ENCODE measurements at places on chromosomes 16 and 17.

- DNase-seq: no peak
Observed at GRCh38 chr16:78142788-78143187, 43.3 kb downstream of the WWOX start.

- no peak for DNase-seq
Observed at GRCh38 chr16:85430523-85431421, 182.3 kb upstream of the GSE1 start.

DNA sequence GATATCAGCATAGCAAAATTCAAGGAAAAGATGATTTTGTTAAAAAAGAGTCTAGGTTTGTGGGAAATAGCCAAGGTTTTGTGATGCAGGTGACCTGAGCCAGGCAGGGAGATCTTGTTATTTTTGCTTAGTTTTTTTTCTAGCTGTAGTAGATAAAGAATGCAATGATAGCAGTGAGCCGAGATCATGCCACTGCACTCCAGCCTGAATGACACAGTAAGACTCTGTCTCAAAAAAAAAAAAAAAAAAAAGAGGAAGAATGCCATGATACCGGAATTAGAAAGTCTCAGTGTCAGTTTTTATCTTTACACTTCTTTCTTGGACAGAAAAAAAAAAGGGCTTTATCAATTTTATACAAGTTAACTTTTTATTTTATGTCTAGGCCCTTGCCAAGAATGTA is 27.5 kb downstream of the TMEM238L start:
- DNase-seq: no peak

GRCh38 chr17:38922538-38923297 is 2.7 kb upstream of the LASP1NB start:
- no peak for DNase-seq

DNA sequence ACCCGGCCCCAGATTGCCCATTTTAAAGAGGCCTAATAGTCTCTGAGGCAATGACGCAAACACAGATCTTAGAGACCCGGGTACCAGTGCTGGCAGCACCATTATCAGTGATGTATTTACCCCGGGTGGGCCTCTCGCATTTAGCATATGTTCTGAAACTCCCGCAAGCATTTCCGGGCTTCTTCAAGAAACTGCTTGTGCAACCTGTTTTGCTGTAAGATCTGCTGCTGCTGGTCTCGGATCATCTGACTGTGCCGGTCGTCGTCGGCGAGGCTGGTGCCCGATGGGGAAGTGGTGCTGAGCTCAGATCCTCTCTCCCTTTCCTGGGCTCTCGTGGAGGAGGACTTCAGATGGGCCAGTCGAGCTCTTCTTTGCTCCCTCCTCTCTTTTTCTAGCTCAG is 12.5 kb downstream of the CEP295NL start:
- no peak for DNase-seq

DNA sequence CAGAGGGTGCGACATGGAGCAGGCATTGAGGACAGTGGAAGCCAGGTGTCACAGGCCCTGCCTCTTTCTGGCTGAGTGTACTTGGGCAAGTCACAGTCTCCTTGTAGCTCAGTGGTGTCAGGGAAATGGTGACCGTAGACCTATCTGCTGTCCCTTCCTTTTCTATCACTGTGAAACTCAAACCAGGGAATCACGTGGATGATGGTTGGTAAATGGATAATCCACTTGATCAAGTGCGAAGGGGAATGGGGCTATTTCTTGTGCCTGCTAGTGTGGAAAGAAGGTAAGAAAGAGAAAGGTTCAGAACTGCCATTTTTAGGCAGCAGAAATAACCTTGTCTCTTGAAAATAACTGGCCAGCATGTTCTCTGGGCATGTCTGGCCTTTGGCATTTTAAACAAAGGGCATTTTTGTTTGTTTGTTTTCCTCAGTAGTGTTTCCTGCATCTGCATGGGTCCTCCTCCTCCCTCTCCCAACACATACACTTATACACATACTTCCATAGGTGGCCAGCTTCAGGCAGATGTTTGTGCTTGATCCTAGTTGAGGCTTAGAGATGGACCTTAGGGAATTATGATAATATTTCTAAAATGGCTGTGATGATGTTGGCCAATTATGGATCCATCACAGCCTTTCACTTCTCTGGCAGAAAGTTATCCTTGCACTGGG is 7.1 kb downstream of the TBX4 start:
- no peak for DNase-seq

GRCh38 chr17:74879308-74879707 is 6.5 kb upstream of the FDXR start:
- DNase-seq: no peak

- no peak for DNase-seq
Observed at GRCh38 chr17:77892469-77893143, 65.9 kb upstream of the TNRC6C start.

DNA sequence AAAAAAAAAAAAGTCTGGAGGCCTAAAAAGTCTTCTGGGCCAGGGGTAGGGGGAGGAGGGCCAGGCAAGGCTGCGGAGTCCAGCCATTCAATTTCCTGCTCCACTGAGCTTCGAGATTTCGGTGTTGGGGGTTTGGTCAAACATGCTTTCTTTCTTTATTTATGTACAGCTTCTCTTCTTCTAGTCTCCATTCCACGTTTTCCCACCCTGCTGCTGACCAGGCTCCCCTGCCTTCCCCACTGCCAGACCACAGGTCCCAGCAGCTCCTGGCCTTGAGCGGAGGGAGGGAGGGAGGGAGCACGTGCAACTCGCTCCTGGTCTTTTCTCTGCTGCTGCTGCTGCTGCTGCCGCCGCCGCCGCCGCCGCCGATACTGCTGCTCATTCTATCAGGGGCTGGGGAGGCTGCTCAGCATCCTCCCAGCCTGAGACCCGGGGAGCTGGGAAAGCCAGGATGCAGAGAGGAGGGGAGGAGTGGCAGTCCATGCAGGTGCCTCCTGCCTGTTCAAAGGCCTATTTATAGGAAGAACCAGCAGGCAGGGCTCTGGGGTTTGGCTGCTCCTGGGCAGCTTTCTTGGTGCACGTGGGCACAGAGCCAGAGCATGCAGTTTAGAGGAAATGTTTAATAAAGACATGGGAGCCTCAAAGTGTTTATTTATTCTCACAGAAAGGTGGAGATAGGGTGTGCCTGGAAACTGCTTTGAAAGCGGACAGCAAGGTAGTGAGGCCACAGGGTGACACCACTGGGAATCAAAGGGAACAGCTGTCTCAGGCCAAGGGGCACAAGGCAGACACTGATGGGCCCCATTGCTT is 23.4 kb upstream of the ZFHX3 start:
- no peak for DNase-seq

GRCh38 chr17:80913928-80914821 is 77.5 kb upstream of the CHMP6 start:
- DNase-seq: no peak

GRCh38 chr16:88977812-88978607 is 1.0 kb upstream of the CBFA2T3 start:
- no peak for DNase-seq

DNA sequence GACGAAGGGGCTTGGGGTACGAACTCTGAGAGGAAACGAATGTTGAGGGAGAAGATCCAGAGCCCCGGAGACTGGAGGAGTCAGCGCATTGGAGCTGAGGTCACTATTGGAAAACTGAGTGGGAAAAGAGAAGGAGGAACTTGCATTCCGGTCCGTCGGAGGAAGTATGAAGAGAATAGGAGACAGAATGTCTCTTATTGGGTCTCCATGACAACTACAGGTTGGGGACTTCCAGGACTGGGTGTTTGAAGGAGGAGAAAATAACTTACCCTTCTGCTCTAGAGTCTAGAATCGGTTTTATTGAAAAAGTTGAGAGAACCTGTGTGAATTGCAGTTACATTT is 537 bp downstream of the GOSR1 start:
- no peak for DNase-seq

GRCh38 chr17:28579526-28579925 is 2.8 kb upstream of the ALDOC start:
- no peak for DNase-seq

GRCh38 chr17:8192070-8192815 is 2.3 kb upstream of the BORCS6 start:
- no peak for DNase-seq

GRCh38 chr17:55466671-55467070 is 44.6 kb downstream of the SMIM36 start:
- DNase-seq: no peak

GRCh38 chr16:75044800-75045361 is 46.1 kb downstream of the ZNRF1 start:
- DNase-seq: no peak

DNA sequence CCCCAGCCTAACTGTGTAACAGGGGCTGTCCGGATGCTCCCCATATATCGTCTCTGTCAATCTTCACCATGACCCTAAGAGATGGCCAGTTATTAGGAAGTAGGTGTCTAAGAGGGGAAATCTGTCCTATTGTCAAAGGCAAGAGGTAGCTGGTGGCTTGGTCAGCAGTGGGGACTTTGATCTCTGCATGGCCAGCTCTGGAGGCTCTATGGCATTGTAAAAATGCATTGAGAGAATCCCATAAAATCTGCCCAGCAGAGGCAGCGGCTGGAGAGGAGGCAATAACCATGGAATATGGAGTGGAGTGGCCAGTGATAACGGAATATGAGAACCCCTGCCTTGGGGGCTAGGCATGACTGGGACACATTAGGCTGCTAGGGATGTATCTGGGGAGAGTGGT is 88.8 kb downstream of the MRM1 start:
- DNase-seq: no peak

GRCh38 chr16:11179574-11179973 is 76.4 kb downstream of the SOCS1 start:
- no peak for DNase-seq

DNA sequence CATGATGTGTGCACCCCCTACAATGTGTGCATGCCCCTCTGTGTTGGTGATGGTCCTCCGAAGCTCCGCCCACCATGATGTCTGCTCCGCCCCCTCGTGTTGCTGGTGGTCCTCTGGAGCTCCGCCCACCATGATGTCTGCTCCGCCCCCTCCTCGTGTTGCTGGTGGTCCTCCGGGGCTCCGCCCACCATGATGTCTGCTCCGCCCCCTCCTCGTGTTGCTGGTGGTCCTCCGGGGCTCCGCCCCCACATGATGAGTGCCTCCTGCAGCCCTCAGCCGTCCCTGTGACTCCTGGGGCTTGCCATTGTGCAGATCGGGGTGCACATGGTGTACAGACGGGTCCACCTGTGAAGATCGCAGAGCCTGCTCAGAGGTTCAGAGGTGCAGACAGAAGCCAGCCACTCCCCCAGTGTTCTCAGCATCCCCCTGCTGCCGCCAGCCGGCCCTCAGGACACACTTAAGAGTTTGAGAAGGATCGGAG is 129.1 kb upstream of the CHMP6 start:
- DNase-seq: no peak

DNA sequence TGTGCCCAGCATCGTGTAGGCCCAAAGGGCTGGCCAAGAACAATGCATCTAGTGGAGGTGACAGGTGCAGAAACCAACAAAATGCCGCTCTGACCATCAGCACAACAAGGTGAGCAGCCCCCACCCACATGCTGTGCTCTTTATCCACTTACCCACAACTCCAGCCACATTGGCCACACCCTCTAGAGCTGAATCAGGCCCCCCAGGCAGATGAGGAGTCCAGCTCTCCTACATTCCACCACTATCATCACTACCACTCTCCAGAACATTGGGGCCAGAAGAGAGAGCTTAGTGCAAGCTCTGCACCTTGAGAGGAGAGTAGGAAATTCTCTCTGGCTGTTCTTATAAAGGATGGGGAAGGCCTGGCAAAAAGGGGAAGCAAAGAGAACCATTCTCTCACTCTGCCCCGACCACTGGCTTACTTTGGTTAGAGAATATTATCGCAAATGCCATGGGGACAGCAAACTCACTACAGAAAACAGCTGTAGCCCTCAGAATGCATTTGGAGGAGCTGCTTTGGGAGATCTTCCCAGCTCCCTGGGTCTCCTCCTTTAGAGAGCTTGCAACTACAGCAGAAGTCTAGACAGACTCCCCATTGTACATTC is 75.0 kb downstream of the TMEM132E start:
- no peak for DNase-seq

DNA sequence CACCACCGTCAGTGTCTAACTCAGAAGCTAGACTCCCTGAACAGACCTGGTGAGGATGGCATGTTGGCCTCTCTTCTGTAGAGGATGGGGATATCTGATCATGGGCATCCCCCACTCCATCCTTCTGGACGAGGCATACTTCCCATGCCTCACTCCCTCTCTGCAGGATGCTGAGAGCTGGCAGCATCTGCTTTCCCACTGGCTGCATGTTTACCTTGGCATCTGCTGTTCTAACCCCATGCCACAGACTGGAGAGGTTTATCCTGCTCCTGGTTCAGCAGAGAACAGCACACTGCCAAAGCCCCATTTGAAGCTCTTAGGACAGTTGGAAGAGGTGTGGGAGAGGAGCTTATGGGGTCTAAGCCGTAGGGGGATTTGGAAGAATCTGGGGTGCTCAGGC is 46.0 kb downstream of the YPEL2 start:
- no peak for DNase-seq

- DNase-seq: no peak
Observed at GRCh38 chr16:1147027-1147426, 5.9 kb upstream of the CACNA1H start.

- DNase-seq: no peak
Observed at GRCh38 chr17:45789874-45790273, 5.8 kb downstream of the CRHR1 start.

- no peak for DNase-seq
Observed at GRCh38 chr16:81836279-81837054, 57.4 kb downstream of the PLCG2 start.

DNA sequence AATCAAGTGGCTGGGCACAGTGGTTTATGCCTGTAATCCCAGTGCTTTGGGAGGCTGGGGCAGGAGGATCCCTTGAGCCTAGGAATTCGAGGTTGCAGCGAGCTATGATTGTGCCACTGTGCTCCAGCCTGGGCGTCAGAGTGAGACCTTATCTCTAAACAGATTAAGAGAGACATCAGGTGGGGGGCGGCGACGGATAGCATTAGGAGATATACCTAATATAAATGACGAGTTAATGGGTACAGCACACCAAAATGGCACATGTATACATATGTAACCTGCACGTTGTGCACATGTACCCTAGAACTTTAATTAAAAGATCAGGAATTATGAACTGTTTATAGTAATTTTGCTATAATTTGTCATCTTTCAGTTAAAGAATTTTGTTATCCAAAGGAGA is 10.3 kb downstream of the RAD51C start:
- no peak for DNase-seq

GRCh38 chr16:28999577-28999976 is 14.7 kb downstream of the LAT start:
- no peak for DNase-seq

DNA sequence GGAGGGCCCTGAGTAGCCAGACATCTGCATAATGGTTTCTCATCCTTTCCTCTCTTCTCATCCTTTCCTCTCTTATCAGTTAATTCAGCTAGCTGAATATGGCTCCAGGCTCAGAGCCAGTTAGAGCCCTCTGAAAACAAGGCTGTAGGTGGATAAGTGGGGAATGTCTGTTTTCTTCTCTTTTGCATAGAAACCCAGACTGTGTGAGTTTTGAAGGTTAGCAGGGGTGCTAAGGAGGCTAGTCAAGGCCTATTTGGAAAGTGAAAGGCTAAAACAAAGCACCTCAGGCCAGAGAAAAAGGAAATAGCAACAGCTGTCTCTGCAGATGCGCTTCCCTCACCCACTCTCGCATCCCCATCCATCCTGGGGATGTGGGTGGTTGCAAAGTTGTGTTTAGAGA is 420.9 kb downstream of the SHISA9 start:
- DNase-seq: no peak
